Iris pigment epithelial cell (primary cell): ENCODE measurements at places on chromosomes 11 and 22.

GRCh38 chr22:24134090-24134846, 47.0 kb upstream of the SUSD2 start:
- DNase-seq = no peak

- peak; percentile 31 for DNase-seq
These were observed 89.6 kb downstream of the FANCF start for GRCh38 chr11:22536071-22536470.

DNA sequence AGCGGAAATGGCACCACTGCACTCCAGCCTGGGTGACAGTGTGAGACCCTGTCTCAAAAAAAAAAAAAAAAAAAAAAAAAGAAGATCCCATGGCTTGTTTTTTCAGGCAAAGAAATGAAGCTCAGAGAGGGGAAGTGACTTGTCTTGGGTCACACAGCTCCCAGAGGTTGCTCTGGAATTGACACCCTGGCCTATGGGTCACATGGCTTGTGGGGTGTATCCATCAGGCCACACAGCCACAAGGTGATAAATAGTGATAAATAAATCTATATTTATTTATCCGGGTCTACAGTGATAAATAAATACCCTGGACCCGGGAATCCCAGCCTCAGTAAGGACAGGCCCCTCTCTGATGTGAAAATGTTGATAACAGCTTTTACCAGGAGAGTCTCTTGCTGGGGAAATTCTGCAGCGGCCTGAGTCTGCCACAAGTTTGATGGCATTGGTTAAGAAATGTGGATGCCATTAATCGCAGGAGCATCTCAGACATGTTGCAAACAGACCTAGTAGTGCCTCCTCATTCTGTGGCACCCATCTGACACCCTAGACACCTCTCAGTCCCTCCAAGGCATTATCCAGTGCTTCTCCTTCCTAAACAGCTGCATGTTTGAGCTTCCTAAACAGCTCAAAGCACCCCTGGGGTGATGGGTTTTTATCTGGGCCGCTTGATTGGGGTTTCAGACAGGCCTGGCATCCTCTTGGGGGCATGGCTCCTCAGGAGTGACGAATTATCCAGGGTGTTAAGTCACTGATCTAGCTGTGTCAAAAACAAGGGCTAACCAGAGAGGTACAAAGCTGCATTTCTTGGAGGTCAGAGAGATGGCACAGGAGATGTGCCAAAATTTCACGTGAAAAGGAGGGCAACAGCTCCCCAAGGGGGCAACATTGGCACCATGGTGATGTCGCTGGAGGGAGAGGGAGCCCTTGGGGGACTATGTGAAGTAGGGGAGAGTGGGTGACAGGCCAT, 1.9 kb upstream of the EMID1 start:
- DNase-seq = no peak

DNA sequence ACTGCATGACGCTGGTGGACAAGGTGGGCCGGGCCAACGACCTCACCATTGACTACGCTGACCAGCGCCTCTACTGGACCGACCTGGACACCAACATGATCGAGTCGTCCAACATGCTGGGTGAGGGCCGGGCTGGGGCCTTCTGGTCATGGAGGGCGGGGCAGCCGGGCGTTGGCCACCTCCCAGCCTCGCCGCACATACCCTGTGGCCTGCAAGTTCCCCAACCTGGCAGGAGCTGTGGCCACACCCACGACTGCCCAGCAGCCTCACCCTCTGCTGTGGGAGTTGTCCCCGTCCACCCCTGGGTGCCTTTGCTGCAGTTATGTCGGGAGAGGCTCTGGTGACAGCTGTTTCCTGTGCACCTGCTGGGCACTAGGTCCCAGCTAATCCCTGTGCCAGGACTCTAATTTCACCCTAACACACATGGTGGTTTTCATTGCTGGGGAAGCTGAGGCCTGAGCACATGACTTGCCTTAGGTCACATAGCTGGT, 49.0 kb upstream of the PPP6R3 start:
- DNase-seq = no peak

DNA sequence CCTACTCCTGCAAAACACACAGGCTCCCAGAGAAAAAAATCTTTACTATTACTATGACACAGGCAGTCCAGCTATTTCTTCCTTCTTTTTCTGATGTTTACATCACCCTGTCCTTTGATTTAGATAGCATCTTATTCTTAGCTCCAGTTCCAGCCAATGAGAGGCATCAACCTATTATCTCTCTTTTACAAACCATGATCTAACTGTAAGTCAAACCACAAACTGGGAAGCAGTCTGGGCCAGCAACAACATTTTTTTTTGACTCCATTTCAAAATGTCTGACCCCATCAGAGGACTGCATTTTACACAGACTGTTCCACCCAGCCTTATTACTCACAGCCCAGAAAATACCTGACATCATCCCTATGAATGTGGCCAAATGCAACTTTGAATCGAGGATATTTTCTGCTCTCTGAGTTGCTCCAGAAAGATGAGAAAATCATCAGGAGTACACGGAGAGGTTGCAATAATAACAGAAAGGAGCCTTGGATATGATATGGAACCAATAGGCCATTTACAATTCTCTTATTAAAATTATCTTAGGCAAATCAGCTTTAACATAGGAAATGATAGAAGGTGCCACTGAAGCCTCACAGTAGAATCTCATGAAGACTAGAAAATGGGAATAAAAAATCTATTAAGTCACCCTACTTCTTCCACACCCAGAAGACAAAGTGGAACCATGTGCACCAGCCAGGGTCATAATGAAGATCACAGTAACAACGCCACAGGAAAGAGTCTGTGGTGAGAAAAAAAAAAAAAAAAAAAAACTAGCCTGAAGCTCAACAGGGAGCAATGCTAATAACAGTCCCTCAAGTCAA, 21.2 kb downstream of the TBRG1 start:
- DNase-seq = peak; percentile 98

- DNase-seq = peak; percentile 76
These were observed 1.2 kb downstream of the CSRP3 start for GRCh38 chr11:19200410-19201201.

- DNase-seq = no peak
These were observed 2.7 kb downstream of the MDK start for GRCh38 chr11:46383974-46384701.

GRCh38 chr11:96177146-96177545, 165.8 kb downstream of the MAML2 start:
- no peak for DNase-seq
